ENCODE measurements at places on chromosomes 5 and 9.
A peak's percentile ranks its signal among the peaks of the same experiment; 100 is the strongest.

DNA sequence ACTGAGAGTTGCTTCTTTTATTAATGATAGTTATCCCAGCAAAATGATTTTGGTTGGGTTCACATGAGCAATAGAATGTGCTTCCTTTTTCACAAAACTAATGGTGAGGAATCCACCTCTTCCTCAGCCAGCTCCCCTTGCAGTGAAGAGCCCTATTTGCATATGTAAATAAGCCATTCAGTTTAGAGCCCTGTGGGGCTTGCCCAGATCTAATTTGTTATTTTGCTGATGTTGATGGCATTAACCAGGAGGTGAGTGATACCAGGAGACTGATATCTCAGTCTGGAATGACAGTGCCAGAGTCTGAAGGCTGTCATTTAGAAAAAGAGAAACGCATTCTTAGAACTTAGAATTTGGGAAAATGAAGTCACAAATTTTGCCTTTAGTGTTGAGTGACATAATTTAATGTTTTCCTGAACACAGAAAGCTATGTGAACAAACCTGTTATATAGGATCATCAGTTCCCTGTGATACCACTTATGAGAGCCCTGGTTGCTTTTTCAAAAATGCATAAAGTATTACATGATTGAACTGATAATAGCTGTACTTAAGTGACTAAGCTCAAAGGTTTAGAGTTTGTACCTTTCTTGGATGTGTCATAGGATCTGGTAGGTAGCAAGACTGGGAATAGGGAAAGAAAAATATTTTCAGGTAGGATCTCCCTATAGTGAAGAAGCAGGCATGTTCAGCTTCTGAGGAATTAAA is 271.6 kb downstream of the MAST4 start:
- DNase-seq = no peak

- DNase-seq = no peak
Measured at GRCh38 chr5:172736508-172737135, 34.4 kb downstream of the DUSP1 start.

DNA sequence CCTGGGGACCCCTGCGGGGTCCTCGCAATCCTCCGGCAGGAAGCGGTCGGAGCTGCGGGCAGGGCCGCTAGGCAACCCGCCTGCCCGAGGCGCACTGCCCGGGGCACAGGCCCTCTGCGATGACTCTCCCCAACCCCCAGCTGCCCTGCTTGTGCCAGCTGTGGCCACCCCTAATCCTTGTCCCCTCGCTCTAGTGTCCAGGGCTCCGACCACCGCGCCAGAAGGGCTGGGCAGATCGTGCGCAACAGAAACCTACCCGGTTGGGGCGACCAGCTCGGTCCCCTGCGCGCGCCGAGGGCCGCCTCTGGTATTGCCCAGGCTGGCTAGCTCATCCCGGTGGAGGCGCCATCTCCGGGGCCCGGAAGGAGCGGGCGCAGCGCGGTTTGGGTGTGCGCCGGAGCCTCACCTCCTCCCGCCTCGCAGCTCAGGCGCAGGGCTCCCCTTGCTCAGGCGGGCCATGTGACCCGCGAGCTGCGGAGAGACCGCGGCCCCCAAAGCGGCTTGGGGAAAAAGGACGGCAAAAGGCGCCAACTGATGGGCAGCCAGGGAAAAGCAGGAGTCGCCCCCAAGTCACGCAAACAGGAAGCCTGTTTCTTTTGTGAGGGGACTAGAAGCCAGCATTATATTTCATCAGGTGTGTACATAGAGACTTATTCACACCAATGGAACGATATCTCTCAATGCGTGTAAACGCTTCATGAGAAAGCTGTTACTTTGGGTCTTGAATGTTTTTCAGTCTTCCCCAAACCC is 46.8 kb upstream of the RNF20 start:
- peak; percentile 78 for DNase-seq

DNA sequence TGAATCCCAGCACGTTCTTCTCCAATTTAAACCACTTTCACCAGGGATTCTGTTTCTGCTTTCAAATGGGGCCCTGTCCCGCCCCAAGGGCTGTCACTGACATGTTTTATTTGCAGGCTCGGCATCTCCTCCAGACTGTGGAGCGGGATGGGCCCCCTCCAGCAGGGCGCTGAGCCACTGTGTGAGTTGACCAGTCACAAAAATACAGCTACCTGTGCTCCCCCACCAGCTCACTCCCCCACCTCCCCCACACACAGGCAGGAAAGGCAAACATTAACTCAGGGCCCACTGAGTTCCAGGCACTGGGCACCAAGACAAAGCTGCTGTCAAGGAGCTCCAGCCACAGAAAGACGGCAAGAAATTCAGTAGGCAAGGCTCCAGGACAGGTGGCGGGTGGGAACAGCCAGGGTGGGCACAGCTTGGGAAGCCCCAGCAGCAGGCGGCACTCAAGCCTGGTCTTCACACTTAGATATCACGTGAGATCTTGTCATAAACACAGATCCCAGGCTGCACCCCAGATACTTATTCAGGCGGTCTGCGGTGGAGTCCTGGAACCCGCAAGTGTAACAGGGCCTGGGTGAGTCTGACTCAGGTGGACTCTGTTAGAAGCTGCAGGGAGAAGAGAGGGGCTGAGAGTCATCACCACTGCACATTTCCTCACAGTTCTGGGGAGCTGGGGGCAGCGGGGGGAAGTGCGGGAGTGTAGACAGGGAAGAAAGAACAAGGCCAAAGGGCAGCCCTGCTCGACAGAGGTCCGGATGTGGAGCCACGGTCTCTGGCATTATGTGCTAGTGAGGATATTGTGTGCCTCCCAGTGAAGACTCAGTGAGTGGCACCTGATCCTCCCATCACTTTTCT is 44.7 kb downstream of the OR2V1 start:
- DNase-seq = no peak

DNA sequence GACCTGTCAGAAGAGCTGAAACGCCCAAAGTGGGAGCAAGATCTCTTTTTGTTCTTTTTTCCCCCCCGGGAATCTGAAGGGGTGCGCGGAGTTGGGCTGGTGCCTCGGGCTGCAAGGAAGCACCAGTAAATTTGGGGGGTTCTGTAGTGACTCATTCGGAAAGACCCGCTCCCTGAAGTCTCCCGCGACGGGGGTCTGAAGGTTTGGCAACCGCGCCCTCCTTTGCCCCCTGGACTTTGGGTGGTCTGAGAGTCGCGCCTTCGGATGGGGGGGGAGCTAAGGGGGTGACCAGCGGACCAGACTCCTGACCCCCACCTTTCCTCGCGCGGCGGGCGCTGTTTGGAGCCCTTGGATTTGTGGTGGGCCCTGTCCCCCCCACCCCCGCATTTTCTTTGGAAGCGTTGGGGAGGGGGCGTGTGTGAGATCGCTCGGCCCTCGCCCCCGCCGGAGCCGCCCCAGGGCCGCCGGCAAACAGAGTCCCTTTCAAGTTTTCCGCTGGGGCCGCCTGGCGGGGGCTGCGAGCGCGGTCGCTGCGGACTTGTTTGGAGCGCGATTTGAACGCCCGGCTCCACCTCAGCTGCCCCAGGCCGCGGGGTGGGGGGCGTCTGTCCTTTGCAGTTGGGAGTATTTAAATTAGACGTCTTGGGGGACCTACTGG is 2.0 kb downstream of the CXXC5 start:
- no peak for DNase-seq

DNA sequence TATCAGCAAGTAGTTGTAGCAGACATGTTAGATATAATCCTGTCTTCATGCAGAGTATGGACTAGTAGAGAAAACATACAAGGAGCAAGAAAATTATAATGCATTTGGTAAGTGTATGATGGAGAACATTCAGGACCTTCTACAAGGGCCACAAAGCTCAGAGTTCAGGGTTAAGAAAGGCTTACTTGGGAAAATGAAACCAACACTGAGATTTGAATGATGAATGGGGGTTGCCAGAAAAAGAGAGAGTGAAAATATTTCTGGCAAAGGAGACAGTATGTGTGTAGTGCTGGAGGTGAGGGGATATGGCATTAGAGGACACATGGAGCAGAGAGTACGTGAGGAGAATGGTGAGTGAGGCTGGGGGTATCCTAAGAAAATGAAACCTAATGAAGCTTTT is 169.8 kb upstream of the STK32A start:
- DNase-seq = no peak

All from hippocampal formation (tissue), 2 donors.